ENCODE measurements at places on chromosomes 16 and 17.
A peak's percentile ranks its signal among the peaks of the same experiment; 100 is the strongest.

DNA sequence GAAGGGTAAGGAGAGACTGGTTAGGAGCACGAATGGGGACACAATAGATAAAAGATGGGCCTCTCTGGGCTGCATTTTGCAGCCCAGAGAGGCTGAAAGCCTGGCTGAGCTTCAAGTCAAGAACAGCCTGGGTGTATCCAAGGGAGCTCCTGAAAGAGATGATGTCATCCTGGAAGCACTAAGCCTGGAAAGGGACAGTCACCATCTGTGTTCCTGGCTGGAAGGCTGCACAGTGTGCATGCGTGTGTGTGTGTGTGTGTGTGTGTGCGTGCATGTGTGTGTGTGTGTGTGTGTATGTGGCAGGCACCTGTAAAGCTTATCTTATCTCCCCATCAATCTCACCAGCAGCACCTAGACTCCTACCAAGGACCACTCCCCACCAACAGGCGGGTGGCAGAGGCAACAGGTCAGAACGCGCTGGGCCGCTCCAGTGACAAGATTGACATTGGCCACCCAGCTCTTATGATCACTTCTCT is 44.1 kb downstream of the COG7 start:
- DNase-seq = no peak

DNA sequence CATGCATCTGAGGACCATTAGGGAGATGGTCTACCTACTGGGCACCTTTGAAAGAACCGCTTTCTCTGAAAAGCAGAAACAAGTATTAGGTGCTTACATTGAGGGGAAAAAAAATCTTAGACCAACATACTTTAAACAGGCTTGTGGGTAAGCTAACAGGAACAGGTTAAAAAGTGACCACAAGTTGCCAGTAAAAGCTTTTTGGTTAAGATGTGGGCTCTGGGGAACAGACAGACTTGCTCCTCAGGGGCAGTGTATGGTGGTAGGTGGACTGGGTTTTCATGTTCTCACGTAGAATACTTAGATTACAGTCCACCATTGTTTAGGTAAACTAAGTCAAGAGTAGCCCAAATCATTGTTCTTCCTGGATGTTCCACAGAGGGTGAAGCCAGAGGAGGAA is 41.2 kb downstream of the REXO5 start:
- DNase-seq = no peak

DNA sequence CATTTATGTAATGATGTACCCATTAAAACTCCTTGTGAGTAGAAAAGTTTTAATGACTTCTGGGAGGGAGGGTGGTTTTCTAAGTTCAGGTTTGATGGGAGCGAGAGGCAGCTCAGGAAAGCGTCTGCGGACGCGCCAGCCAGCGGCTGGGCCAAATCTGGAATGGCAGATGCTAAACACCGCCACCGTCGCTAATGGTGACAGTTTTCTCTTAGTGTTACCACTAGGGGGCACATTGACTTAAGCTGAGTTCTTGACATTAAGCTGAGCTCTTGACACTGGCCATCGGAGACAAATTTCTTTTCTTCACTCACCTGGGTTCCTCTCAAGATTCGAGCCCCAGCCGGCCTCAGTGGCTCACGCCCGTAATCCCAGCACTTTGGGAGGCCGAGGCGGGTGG is 6.7 kb downstream of the TRPV1 start:
- no peak for DNase-seq

DNA sequence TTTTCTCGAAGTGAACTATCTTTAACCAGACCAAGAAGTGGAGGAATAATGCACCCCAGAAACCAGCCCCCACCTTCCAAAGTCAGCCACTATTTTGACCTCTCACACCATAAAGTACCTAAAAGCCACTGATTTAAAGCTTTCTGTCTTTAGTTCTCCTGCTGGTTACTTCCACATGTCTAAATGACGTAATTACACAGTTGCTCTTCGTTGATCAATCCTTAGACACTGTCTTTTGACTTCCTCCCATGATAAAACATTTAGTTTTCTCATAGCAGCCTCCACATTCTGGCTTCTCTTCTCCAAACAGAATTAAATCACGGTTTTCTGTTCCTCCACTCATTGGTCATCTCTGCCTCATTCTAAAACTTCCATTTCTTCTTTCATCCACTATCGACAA is 294.4 kb upstream of the N4BP1 start:
- DNase-seq = no peak

DNA sequence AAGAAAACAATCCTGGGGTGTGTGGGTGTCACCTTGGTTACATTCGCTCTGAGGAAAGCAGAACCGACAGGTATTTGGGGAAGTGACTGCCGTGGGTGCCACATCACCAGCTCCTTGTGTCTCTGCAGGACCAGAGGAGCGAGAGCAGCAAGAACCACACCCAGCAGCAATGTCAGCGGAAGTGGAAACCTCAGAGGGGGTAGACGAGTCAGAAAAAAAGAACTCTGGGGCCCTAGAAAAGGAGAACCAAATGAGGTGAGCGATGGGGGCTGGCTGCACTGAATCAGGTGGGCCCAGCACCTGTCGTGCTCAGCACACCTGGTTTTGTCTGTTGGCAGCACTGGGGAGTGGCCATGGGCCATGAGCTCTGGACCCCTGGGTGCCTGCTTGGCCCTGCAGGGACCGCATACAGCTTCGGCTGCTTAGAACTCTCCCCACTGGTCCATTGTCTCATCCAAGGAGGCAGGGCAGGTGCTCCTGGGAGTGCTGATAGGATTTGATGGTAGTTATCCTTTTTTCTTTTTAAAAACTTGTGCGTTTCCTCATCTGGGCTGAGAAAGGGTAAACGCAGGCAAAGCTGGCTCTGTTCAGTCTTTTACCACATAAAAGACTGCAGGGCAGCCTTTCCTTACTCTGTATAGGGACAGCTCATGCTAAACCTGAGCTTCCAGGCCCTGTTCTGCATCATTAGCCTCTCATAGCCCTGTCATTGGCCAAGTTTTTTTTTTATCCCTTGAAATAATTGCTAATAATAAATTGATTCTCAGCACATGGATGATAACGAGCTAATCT is 29.4 kb downstream of the HMOX2 start:
- DNase-seq = peak; percentile 40

GRCh38 chr17:16593356-16594102 is 24.5 kb upstream of the ZNF287 start:
- DNase-seq = no peak

DNA sequence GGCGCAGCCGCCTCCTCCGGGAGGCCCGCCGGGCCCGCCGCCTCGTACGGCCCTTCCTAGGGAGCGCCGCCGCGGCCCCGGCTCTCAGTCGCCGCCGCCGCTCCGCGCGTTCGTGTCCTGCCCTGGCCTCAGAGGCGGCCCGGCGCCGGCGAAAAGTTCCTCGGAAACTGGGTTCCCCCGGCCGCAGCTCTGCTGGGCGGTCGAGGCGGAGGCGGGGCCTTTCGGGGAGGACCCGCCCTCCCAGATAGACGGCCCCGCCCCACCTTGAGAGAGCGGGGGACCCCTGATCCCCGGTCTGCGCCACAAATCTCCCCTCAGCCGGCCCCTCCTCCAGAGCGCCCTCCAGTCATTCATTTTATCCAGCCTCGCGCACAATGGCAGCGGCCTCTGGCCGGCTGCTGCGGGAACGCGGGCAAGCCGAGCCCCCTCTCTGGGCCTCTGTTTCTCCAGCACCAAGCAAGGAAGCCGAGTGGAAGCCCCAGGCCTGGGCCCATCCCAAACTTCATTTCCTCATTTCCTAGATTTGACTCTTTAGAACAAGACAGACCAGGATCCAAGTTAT is at the start of gene SREBF1:
SREBF1 (minus strand) TSS at position 169 of the 562 bp plus-strand sequence. CDS start 169 bp downstream, outside the sequence.
- DNase-seq = peak; percentile 55

DNA sequence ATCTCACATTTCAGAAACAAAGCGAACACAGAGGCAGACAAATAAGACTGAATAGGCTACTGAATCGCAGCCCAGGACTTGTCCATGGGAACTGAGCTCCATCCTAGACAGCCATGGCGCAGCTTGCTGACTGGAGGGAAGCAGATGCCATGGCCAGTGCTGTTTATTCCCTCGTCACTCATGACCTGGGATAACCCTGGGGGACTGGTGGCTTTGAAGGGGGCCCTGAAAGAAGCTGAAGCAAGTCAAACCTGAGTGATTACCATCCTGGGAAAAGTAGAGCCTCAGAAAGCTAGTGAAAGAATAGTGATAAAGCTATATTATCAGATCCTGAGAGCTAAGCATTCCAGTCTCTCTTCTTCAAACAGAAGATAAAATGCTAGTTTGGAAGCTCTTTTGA is 94.1 kb downstream of the RPGRIP1L start:
- DNase-seq = no peak

GRCh38 chr16:80743273-80743672 is 61.1 kb downstream of the CDYL2 start:
- DNase-seq = no peak

DNA sequence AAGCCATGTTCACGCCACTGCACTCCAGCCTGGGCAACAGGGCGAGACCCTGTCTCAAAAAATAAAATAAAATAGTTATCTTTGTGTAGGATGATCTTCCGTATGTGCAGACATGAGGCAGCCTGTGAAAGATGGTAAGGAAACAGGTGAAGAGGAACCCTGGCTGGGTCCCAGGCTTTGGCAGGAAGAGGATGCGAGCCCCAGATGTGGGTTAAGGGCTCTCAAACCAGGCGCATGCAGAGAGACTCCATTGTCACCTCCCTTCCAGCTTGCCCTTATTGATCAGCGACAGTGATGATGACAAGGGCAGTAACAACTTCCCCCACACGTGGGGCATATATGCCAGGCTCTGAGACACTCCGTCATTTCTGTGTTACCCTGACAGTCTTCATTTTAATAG is 106.8 kb downstream of the GNAO1 start:
- DNase-seq = no peak

Data from activated T-helper 9 cell treated with anti-CD3 and anti-CD28 coated beads, Interleukin-2, amount 50 U/mL, for 16 hours (primary cell).